ENCODE measurements at places on chromosomes 4 and X.

- no peak for DNase-seq
Observed at GRCh38 chr4:1266881-1267763, 18.2 kb upstream of the CTBP1 start.

DNA sequence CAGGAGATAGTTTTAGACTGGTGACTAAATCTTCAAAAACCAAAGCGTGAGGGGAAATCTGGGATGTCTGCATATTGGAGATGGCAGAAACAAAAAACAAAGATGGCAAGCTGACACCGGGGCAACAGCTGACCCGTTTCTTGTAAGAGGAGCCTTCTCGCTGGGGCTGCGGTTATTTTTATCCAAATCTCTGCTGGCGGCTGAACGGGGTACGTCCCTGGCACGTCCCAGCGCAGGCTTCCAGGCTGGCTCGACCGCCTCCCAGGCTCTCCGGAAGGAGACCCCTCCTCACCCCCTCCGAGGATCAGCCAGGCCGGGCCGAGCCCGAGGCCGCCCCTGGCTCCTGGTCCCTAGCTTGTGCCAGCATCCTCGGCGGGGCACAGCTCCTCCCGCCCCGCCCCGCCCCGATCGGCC, 403 bp downstream of the SGCB start:
- DNase-seq, result no peak

DNA sequence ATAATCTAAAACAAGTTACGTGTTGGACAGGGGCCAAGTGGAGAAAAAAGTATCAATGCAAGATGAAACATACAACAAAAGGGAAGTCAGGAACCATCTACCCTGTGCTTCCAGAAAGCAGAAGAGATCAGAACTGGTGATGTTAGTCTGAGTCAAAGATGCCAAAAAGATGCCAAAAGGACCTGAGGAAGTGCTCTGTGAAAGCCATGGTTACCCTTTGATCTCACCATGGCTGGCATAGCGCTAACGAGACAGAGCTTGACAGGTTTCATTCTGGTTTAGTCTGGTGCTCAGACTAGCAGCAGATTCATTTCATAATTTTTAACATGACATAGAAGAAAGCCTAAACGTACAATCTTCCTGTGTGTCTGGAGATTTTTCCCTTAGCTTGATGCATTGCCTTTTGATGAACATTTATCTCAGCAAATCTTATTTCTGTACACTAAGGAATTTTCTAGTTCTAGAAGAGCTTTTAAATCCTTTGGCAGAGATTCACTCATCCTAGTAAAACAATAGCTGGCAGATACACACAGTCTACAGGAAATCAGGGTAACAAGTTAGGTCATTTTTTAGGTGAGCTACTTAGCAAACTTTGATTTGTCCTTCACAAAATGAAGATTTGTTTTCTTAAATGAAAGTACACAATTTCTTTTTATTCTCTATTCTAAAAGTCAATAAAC, 87.7 kb downstream of the COL25A1 start:
- peak; percentile 28 for DNase-seq

DNA sequence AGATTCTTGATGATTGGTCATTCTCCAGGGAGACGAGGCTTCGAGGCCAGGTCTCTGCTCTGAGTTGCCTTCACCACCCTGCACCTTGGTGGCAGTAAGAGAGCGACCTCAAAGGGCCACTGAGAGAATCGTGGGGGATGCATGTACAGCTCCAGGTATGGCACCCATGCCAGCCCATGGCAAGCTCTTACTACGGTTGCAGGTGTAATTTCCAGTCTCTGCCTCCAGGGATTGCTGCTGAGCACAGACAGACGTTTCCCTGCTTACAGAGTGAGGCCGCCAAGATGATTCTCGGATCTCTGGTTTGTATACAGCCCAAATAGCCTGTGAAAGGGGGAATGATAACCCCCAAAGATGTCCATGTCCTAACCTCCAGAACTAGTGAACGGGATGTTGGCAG, 16.3 kb upstream of the DRD5 start:
- peak; percentile 41 for DNase-seq

DNA sequence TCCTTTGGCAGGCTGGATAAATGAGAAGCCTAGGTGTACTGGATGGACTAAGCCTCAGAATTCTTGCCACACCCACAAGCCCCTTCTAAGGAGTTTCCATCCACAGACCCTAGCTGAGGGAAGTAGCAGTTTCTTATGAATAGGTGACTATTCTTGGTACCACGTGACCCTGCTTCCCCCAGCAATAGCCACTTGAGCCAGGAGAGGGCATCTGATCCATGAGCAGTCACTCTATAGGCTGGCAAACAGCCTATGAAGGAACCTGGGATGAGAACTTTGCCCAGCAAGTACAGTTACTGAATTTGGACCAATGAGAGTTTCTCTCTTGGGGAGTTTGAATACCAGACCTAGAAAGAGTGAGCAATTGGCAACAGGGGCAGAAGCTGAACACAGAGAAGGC, 84.0 kb downstream of the RTL9 start:
- peak; percentile 31 for DNase-seq

DNA sequence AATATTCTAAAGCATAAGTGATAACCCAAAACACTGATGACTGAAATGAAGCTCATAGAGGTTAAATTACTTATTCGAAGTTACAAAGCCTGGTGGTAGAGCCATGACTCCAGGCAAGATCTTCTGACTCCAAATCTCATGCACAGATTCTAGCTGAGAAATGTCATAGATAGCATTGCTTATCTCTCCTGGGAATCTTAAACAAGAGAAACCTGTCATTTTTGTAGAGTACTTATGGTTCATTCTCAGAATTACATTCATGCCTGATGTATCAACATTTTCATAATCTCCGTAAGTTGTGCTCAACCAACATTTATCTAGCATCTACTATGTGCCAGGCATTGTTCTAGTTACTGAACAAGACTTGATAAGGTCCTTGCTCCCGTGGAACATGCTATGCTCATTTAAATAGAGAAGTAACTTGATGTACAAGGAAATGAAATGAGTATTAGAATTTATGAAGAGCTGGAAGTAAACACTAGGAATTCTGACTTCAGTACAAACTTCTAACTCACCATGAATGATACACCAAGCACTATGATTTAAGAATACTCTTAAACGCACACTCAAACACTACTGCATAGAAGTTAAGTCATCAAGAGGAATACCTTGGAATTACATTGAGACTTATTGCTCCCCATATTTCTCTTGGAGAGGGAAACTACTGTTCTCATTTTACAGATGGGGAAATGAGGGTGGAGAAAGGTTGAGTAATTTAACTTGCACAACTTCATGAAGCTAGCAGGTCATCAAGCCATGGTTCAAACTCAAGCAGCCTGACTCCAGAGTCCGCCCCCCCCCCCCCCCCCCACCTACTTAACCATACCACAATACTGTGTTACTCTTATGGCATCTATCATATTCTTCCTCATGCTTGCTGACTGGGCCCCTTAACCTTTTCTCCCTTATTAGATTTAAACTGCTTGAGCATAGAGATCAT, 45.4 kb downstream of the MBNL3 start:
- no peak for DNase-seq

DNA sequence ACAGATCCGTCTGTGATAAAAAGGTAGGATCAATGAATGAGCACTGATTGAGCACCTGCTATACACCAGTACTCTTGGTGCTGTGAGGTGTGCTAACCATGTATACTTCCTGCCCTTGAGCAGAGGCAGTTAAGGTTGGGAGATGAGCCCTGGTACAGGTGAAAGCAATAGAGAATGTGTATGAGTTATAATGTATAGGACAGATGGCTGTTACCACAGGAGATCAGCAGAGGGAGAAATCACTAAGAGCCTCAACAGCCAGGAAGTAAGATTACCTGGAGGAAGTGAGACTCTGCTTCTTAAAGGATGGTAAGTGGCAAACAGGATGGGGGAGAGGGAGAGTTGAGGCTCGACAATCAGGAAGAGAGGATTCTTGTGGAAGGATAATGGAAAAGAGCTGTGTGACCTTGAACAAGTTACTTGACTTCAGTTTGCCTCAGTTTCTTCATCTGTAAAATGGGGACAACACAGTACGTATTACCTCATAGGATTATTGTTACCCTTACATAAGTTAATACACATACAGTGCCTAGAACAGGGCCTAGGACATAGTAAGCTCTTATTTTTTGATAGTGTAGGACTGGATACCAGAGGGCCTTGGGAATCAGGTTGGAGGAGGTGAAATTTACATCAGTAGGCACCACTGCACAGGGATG, 9.1 kb downstream of the CXCR3 start:
- DNase-seq, result no peak

DNA sequence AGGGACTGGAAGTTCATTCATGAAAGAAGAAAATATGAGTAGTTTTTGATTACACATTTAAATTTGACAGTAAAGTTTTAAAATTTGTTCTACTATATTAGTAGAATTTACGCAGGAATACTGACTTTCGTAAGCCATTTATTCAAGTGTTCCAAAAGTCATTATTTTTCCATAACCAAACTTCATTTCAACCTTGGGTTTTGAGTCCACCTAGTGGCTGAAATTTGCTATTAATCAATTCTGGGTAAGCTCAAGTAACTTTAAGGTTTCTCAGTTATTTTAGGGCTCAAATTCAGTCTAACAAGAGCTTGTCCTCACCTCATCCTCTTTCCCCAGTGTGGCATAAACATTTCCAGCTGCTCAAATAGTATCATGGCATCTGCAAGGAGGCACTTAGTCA, 175.4 kb downstream of the SH3BGRL start:
- DNase-seq, result peak; percentile 27

GRCh38 chr4:2545321-2546013, 9.0 kb downstream of the FAM193A start:
- DNase-seq, result no peak

- no peak for DNase-seq
Observed at GRCh38 chr4:827209-828081, 1.5 kb upstream of the CPLX1 start.

DNA sequence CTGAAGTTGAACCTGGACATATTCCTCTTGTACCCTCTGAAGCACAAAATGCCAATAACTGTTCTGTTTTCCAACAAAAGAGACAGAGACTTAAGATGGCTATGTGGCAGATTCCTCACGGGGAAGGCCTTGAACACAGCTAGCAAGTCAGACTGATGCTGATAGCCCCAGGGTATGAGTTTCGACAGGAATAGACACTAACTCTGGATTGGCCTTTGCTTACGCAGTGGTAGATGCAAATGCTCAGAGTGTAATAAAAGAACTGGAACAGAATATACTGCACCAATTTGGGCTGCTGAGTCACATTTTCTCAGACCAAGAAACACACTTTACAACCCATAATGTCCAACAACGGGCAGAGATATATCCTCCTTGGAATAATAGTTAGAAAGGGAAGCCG, 173.8 kb downstream of the DLG3 start:
- DNase-seq, result no peak

GRCh38 chr4:71995297-71995696, 36.5 kb upstream of the NPFFR2 start:
- no peak for DNase-seq

DNA sequence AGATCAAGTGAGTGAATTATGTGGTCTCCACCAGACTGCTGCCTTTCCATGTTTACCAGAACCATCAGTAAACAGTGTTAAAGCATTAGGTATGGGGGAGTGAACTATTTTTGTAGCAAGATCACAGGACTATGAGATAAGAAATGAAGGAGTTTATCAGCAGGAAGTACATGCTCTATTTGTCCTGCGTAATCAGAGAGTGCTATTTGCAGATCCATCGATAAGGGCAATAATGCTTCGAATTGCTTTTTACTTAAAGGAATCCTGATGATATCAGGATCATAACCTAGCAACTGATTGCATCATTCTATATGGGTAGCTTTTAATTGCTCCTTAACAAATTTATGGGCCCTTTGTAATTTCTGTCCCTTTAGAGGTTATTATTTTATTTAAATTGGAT, 57.1 kb downstream of the RBM46 start:
- no peak for DNase-seq

DNA sequence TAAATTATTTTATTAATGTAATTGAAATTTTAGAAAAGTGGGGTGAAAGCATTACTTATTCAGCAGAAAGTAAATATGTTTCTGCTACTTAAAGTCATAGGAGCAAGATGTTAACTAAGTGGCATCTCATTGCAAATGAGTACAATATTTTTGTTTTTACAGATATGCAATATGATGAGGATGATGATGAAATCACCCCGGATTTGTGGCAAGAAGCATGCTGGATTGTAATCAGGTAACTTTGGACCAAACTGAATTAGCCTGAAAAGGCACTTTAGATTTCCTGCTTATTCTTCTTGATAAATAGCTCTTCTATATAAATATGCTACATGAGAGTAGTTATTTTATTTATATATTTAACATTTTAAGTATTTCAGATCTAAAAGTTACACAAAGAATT, 7.5 kb downstream of the POLR2B start:
- DNase-seq, result no peak

DNA sequence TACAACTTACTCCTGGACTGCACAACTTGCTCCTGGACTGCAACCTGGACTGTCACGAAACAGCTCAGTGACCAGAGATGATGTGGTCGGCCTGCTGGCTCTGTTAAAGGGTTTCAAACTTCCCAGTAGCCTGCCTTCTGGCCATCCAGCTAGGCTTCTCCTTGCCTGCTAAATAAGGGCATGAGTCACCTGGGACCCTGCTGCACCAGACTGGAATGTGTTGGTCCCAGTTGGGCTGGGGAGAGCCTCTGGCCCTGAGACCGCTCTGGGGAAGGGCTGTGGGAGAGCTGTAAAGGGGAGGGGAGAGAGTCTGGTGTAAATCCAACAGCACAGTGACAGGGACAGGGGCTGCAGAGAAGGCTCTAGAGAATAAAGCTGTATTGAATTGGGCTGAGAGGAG, 165.8 kb downstream of the VSIG4 start:
- no peak for DNase-seq

GRCh38 chrX:153649178-153649914, 2.3 kb downstream of the DUSP9 start:
- DNase-seq, result peak; percentile 44

DNA sequence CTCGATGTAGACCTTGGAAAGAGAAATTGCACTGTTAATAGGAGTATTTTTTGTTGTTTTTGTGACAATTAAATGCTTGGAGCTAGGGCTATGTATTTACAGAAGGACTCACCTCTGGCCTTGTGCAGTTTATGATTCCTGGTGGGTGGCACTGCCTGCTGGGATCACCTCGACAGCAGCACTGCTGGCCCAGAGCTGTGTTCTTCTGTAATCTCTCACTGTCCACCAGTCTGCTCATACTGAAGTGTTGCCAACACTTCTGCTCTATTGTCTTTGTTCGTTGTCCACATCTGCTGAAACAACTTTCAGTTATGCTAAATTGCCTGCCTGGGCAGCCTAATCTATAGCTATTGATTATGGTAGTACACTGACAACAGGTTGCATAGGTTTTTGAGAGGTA, 194.4 kb upstream of the ANK2 start:
- no peak for DNase-seq

Measured in lung microvascular endothelial cell (primary cell).